NCI-H1092 (cell line): ENCODE measurements at places on chromosomes 7 and 10.

DNA sequence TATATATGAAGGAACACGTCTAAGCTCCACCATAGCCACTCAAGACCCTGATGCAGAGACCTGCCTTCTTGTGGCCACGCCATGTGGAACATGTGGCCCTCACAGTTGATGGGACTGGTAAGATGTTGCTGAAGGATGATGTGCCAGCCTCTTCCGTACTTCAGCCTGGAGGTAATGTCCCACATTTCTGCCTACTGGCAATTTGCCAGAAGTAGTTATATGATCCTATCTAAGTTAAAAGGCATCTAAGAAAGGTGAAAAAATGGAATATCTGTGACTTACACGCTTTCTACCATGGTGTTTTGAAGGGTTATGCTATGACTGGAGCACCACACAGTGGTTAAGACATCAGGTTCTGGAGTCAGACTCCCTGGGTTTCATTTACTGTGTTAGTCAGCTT lies 948.7 kb upstream of the GHITM start:
- no peak for DNase-seq

DNA sequence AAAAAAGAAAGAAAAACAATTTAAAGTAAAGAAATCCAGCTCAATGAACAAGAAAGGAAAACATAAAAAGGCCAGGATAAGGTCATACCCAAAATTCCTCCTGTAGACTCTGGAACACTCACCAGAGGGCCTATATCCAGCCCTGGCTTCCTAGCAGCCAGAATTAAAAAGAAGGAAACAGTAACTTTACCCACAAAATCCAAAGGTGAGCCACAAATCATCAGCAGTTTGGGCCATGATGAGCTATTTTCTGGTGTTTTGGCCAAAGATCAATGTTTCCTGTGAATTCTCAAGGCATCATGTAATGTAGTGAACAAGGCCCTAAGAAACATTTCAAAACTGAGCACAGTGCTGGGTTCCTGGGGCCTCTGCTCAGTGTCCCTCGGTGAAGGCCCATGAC lies 87.8 kb downstream of the LARP4B start:
- no peak for DNase-seq

DNA sequence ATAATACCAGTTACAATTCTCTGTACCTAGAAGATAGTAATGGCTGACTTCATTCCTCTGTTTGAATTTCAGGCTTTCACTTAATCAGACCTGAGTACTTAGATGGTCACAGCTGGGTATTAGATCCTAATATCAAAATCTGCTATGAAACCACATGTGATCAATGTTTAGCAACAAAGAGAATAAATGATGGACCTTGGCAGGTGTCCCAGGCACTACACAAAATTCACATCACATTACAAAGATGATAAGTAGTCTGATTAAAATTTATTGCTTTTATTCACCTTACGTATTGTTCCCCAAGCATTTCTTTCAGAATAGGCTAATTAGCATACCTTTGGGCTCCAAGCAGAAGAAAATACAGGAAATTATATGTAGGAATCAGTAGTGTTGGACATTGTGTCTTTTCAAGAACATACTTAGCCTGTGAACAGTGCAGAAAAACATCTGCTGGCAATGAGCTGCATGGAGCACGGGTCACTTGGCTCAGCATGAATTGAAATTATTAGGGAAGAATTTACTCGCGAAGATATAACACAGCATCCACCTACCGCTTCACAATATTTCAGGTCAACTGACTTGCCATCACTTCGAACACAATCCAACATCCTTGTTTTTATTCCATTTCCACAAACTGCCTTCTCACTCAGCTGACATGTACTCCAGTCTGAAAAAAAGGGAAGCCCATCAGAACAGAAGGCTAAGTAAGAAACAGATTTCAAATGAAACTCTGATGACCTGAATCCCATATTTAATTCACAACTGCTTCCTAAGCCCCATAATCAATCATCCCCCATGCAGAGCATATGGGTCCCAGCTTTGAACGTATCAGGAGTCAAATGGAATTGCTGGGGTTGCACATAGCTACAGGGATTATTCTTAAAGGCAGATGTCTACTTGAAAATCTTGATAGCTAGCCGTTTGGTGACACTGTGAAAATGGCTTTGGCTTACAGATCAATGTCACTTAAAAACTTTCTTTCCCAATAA lies 421.0 kb downstream of the THSD7A start:
- DNase-seq, result no peak

DNA sequence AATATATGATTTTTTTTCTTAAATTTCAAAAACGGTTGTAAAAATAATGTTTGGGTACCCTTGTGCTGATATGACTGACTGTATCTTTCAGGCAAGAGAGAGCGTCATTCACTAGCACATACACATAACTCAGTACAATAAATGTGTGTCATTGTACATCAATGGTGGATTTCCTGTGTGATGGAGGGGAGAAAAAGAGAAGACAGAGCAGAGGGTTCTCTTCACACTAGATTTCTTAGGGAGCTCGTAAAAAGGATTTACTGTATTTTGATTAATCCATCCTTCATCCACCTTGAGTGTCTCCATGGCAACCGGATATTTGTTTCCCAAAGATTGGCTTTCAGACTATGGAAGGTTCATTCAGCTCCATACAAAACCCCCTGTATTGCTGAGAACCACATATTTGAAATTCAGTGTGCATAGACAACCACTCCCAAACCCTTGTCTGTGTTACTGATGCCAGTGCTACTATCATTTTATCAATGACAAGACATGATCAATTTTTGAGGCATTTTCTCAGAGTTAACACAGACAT lies 150.6 kb downstream of the AKR1D1 start:
- DNase-seq, result no peak

- DNase-seq, result no peak
Observed at GRCh38 chr10:121702351-121703320, 104.4 kb upstream of the FGFR2 start.

GRCh38 chr10:93123766-93124165 lies 50.1 kb downstream of the CYP26A1 start:
- no peak for DNase-seq

DNA sequence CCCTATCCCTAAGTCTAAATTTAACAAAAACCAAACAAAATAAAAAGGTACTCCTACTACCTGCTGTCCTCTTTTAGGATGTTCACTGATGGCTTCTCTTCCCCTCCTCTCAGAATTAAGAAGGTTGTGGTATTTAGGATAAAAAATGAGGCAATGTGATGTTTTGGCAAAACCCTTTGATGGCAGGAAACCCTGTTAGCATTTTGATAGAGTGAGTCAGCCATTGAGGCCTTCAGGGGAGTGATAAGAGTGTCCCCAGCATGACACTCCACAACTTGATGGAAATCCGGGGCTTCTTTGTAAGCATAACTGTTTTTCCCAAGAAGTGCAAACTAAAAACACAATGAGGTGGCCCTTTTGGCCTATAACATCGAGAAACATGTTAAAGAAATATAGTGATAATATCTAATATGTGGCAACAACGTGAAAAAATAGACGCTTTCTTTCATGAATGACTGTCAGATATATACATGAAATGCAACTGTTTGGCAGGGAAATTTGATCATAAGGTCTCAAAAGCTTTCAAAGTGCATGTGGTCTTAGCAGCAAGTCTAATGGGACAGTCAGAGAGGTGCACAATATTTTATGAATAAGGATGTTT lies 55.0 kb downstream of the PRTFDC1 start:
- DNase-seq, result no peak

- DNase-seq, result no peak
Observed at GRCh38 chr7:139328375-139328774, 12.8 kb upstream of the FMC1 start.

DNA sequence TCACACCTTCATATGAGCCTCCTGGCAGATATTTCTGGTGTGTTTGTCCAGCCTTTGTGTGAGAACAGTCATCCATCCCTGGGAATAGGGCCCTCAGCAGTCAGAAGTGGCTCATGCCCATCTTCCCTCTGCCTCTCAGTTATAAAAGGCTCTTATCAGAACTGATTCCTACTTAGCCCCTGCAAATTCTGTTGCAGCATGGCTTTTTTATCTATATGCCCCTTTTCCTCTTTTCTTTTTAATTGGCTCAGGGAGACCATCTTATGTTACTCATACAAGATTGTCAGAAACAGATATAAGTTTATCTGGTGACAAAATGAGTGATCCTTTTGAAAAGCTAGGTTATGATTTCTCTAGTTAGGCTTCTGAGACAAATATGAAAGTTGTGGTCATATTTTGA lies 194.1 kb downstream of the CREB5 start:
- DNase-seq, result peak; percentile 32

DNA sequence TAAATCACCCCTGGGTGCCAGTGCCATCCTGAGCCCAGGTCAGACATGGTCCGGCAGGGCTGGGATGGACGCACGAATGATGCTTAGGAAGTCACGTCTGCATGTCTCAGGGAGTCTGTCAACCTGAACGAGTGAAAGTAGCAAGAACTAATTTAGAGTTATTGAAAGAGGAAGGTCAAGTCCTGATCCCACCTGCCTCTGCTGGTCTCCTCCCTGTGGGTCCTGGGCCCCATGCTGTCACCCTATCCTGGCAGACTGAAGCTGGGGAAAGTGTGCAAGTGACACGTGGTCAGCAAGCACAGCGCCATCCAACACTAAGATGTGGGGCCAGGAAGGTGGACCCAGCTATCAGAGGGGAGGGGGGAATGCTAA lies 26.1 kb upstream of the GRID1 start:
- no peak for DNase-seq

- no peak for DNase-seq
Observed at GRCh38 chr10:12785415-12785831, 216.1 kb downstream of the CCDC3 start.

DNA sequence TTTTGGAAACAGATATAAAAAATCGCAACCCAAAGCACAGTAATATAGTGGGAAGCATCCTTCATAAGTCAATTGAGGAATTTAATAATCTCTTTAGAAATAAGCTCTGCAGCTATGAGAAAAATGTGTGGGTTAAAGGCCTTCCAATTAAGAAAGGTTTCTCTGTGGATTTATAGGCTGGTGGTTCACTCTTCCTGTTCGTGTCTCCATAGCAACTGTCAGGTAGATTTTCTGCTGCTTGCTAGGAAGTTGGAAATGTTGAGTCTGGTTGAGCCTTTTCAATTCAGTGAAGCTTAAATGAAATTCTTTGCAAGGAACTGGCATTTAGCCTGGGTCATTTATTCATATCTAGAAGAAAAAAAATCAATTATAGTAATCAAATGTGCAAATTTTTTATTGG lies 652.8 kb upstream of the CELF2 start:
- no peak for DNase-seq

GRCh38 chr7:98168181-98168903 lies 42.9 kb upstream of the BHLHA15 start:
- peak; percentile 63 for DNase-seq

DNA sequence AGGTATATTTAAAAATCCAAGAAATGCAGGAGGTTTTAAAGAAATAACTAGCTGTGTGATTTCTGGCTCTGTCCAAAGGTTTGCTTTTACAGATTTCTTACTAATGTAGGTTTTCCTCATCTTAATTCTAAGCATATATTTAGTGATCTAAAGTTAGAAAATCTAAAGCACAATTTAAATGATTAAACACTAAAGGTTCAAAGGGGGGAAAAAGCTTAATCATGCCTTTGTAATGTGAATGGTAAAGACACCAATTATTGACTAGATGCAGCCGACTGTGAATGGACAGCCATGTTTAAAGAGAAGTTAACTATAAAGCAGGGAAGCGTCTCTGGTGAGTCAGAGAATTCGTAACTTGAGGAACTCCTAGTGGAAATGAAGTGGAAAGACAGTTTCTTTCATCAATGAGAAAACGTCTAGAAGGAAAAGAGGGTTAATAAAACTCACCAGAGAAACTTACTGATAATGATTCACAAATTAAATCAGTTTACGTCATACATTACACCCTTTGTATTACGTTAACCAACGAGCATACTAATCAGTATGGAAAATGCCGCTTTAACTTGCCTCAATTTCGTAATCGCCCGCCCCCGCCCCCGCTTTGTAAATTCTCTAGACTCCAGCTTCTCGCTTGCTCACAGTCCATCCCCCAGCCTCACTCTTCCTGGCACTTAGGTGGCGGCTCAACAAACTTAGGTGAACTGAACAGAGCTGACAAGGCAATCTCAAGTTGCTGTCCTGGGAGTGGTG lies 1.1 kb upstream of the HBP1 start:
- peak; percentile 51 for DNase-seq
